ENCODE measurements at places on chromosomes 5 and 9.

- no peak for DNase-seq
Measured at GRCh38 chr5:98576275-98576674, 197.2 kb upstream of the RGMB start.

DNA sequence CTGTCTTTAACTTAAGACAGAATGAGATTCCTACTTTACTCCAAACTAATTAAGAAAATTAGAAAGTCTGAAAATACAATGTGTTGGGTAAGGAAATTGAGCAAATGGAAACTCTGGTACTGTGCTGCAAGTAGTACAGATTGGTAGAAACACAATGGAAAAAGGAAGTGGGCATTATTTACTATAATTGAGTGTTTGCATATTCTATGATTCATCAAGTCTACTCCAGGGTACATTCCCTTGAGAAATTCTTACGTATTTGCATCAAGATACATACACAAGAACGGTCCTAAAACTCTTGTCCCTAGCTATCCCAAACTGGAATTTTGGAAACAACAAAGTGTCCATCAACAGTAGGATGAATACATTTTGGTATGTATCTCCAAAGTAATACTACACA lies 123.5 kb upstream of the TARS1 start:
- no peak for DNase-seq

DNA sequence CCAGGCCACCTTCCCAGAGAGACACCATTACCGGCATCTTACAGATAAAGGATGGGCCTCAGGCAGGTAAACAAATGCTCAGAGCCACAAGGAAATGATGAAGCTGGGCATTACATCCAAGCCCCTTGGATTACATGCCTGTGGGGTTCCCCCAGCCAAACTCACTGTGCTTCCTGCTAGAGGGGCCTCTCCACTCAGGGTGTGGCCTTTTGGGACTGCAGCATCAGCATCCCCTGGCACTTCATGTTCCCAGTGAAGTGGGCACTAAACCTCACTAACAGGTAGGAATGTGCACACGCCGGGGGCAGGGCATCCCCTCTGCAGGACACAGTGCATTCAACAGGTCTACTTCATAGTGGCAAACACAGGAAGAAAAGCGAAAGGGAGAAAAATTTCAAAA lies 125.9 kb downstream of the ROR2 start:
- DNase-seq, result no peak

DNA sequence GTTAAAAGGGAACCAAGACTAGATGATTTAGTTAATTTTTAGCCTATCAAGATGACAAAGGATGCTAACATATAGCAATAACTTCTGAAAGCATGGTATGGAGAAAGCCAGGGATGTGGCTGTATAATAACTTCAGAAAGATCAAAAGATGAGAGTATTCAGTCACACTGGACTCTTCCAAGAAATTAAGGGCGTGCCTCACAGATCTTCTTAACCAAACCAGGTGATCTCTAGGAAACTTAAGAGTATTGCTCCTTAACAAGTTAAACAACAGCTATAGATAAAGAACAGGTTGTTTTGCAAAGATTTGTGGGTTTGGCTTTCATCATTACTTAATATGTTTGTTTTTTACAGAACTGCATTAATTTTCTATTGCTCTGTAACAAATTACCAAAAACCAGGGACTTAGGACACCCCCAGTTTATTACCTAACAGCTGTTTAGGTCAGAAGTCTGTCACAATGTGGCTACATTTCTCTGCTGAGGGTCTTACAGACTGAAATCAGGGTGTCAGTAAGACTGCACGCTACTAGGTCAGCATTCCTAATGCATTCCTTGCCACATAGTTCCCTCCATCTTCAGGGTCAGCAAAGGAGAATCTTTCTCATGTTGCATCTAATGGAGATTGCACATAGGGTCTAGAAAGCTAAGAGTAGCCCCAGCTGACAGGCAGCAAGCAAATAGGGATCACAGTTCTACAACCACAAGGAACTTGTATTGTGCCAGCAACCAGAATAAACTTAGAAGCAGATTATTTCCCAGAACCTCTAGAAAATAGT lies 113.8 kb downstream of the WDR70 start:
- no peak for DNase-seq

DNA sequence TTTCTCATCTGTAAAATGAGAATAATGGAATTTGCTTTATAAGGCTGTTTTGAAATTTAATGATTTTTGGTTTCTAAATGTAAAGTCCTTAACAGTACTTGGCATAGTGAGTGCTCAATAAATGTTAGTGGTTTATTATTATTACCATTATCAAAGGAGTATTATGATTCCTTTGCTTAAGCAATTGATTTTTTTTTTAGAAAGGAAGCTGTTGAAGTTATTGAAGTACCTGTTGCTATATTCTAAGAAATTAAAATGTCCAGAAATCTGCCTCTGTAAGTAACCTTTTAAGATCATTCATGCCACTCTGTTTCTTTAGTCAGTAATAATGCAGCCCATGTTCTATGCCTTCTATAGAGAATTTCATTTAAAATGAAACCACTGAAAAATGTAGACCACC lies 15.0 kb downstream of the SMAD5 start:
- no peak for DNase-seq

- DNase-seq, result no peak
Measured at GRCh38 chr5:156322666-156323065, 4.3 kb upstream of the SGCD start.

GRCh38 chr5:124697933-124698591 lies 48.4 kb downstream of the ZNF608 start:
- DNase-seq, result no peak

DNA sequence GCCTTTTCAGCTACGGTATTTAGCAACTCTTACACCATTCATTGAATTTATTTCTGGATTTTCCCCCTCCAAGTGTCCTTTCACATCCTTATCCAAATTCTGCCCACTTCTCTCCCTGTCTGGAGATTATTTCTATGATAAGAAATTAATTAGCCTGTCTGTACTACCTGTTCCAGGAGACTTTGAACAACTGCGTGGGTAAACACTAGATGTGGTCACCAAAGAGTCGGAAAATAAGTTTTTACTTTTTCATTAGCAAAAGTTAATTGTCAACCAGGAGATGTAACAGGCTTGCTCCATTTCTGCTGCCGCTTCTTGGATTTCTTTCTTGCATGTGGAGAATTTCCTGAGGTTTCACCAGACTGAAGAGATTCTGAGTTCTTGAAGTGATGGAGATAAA lies 14.0 kb downstream of the SLC1A1 start:
- no peak for DNase-seq

GRCh38 chr5:159453209-159453608 lies 122.9 kb upstream of the IL12B start:
- no peak for DNase-seq

GRCh38 chr9:134782921-134783698 lies 97.5 kb upstream of the FCN2 start:
- no peak for DNase-seq

GRCh38 chr9:33193818-33194217 lies 26.7 kb upstream of the B4GALT1 start:
- DNase-seq, result no peak

DNA sequence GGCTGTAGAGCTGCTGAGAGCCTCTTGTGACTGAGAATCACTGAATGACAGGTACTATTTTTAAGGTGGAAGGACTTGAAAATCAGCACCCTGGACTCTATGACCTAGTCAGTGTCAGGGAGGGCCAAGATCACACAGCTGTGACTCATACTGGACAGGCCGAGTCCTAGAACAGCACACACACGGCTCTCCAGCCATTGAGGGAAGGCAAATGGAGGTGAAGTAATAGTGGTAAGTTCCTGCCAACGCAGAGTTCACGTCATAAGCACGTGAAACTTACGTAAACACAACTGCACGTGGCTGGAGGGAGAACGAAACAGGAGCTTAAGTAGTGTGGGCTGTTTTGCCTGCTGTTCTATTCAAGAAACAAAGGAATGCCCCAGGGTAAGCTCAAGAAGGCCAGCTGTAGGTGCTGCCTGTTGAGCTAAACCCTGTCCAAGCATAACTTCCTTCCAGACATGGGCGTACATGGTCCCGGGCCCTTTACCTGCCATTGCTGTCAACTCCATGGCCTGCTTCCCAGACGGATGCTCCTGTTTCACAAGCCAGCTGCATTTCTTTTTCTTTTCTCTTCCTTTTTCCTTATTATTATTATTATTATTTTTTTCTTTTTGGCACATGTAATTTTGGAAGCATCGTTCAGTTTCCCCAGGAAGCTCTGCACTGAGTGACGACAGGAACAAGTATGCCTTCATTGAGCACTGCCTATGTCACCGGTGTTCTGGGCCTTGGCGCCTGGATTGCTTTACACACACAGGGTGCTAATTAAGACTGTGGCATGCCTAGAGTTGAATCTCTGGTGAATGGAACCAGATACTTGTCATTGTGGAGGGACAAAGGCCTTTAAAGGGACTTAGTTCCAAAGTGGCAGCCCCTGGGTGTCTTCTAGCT lies 10.2 kb upstream of the LCP2 start:
- DNase-seq, result no peak

- DNase-seq, result no peak
Measured at GRCh38 chr9:134380542-134381271, 54.5 kb downstream of the RXRA start.

- DNase-seq, result no peak
Measured at GRCh38 chr5:32317041-32317440, 4.3 kb upstream of the MTMR12 start.
